ENCODE measurements at places on chromosomes 16 and 17.

DNA sequence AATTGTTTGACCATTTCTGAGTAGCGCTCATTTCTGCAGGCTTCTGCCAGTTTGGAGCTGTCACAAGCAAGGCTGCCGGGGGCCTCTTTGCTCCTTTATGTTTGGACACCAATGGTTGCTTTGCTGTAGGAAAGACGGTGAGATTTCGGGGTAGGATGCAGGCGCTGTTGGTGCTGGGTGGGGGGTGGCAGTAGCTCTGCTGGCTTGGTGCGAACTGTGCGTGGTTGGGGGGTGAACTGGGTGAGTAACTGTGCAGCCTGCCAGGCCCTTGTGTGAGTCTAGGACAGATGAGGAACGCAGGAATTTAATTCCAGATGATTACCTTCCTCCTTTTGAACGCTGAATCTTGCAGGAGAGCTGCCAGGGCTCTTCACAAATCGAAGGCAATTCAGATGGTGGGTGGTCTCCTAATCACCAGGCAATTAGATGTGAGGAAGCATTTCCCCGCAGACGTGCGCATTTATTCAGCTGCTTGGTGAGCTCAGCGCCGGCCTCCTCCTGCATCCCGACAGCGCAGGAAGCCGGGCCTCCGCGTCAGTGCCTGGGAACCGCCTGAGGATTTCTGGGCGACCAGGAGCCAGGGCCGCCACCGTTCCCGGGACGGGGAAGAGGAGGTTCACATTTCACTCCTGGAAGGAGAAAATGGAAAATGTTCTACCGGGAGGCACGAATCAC is 154.4 kb downstream of the FOXL1 start:
- no peak for DNase-seq

- no peak for DNase-seq
Measured at GRCh38 chr17:81518785-81519283, 6.2 kb upstream of the ACTG1 start.

DNA sequence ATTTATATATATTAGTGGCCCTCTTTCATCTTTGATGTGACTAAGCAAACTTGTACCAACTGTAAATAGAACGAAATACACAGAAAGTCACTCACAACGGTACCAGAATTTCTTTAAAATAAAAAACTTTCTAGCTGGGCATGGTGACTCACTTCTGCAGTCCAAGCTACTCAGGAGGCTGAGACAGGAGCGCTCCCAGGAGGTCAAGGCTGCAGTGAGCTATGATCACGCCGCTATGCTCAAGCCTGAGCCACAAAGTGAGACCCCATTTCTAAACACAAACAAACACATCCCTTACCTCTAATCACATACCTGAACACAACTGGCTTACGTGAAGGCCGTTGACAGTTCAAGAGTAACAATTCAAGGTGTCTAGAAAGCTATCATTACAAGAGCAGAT is 29.7 kb downstream of the STAT5B start:
- no peak for DNase-seq

GRCh38 chr16:11004973-11005610 is 60.7 kb downstream of the CLEC16A start:
- no peak for DNase-seq

- no peak for DNase-seq
Measured at GRCh38 chr16:76749780-76750375, 441.1 kb upstream of the MON1B start.

GRCh38 chr17:10205549-10206185 is 7.3 kb upstream of the GAS7 start:
- DNase-seq: no peak

DNA sequence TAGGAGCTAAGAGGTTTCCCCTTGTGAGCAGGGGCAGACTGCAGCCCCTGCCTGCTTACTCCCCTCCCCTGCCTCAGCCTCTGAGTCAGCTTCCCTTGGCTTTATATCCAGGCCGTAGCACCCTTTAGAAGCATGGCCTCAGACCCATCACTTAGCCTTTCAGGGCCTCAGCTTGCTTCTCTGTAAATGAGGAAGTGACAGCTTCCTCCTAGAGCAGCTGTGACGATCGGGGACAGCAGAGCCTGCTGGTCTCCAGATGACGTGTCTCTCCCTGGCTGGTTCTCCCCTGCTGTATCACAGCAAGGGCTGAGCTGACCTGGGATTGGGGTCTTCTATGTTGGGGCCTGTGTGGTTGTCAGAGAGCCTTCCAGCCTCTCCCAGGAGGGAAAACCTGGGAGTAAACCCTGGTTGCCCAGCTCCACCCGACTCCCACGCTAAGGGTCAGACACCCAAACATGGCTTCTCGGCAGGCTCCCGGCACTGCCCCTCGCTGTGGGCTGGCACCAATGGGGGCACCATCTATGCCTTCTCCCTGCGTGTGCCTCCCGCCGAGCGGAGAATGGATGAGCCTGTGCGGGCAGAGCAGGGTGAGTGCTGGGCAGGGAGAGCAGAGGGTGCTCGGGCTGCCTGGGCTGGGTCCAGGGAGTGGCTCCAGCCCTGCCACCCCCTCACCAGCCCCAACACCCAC is 16.3 kb upstream of the MYO15B start:
- no peak for DNase-seq

- DNase-seq: no peak
Measured at GRCh38 chr17:82092628-82092994, 5.4 kb downstream of the FASN start.

GRCh38 chr17:44502598-44503146 is 534 bp downstream of the GPATCH8 start:
- no peak for DNase-seq

- DNase-seq: no peak
Measured at GRCh38 chr17:42709561-42709960, 27.2 kb downstream of the CNTNAP1 start.

- DNase-seq: no peak
Measured at GRCh38 chr17:5780476-5780875, 196.2 kb upstream of the NLRP1 start.

GRCh38 chr16:84813141-84813934 is 6.4 kb upstream of the CRISPLD2 start:
- DNase-seq: no peak

GRCh38 chr17:56917559-56918296 is 3.9 kb upstream of the TRIM25 start:
- DNase-seq: no peak

GRCh38 chr17:49343273-49343672 is 18.8 kb downstream of the ZNF652 start:
- DNase-seq: no peak

GRCh38 chr17:51706093-51706492 is 445.7 kb downstream of the UTP18 start:
- no peak for DNase-seq

GRCh38 chr17:36945959-36946725 is 2.6 kb upstream of the AATF start:
- no peak for DNase-seq

GRCh38 chr17:16512011-16512410 is 20.0 kb upstream of the LRRC75A start:
- DNase-seq: no peak

- DNase-seq: no peak
Measured at GRCh38 chr16:84942786-84943185, 68.5 kb downstream of the ZDHHC7 start.
